ENCODE measurements at places on chromosomes 5 and 9. TPM values are rescaled to one million over a fixed set of nuclear protein-coding genes. Genes with fewer than 3 reads are reported as not detected.

- no peak for DNase-seq
These were observed 435.5 kb downstream of the CAAP1 start for GRCh38 chr9:26457151-26457550.

DNA sequence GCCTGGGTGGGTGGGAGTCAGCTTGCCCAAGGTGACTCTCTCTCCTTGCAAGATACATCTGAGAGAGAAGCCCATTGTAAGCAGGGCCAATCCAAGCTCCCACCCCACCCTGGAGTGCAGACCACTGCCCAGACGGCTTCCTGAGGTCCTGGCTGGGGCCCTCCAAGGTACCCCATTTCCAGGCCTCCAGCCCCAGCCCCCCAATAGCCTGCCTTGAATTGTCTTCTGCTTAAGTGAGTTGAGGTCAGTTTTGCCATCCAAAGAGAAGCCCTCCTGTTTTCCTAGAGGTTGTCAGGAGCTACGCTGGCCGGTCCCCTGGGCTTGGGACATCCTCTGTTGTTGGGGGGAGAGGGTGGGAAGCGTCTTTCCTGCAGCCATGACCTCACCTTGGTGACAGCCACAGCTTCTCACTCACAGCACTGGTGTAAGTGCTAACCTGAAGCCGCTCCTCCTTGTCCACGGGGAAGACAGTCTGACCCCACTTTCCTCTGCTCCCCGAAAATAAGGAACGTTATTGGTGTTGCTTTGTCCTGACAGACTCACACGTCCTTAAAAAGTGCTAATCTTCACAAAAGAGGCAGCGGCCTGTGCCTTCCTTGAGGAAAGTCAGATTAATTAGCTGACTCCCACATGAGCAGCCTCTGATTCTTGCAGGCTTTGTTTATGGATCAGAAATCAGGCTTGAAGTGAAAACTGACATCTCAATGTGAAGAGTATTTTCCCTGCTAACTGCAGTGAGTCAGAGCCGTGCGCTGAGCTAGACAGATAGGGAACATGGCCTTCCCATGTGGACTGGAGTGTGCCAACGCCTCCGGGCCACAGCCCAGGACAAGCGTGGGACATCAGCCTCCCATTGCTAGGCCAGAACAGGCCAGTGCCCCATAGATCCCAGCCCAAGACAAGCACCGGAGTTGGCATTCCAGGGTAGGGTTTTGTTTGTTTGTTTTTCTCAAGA, 52.3 kb downstream of the ADAMTS2 start:
- no peak for DNase-seq

DNA sequence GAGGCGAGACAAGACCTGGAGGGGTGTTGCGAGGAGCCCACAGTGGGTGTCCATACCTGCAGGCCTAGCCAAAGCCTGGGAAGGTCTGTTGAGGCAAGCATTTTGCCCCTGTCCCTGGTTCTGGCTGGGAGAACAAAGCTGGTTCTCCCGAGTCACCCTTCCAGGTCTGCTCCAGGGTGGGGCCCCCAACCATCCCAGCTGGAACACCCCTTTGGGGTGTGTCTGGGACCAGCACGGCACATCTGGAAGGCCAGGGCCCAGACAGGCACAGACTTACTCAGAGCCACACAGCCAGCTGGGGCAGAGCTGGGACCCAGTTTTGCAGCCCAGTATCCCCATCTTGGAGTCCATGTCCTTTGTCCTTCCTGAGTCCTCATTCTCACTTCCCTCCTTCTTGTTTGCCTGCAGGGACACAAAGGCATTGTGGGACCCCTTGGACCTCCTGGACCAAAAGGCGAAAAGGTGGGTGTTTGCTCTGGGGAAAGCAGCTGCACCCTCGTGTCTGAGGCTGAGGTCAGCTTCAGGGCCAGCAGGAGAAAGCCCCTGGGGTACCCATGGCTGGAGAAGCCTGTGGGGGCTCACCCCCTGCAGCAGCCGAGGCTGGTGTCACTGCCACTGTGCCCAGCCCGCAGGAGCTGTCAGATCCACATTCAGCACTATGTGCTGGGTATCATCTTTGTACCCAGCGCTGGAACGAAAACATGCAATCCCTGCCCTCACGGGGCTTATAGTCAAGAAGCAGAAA, 38.4 kb upstream of the ORM1 start:
- peak; percentile 13 for DNase-seq

DNA sequence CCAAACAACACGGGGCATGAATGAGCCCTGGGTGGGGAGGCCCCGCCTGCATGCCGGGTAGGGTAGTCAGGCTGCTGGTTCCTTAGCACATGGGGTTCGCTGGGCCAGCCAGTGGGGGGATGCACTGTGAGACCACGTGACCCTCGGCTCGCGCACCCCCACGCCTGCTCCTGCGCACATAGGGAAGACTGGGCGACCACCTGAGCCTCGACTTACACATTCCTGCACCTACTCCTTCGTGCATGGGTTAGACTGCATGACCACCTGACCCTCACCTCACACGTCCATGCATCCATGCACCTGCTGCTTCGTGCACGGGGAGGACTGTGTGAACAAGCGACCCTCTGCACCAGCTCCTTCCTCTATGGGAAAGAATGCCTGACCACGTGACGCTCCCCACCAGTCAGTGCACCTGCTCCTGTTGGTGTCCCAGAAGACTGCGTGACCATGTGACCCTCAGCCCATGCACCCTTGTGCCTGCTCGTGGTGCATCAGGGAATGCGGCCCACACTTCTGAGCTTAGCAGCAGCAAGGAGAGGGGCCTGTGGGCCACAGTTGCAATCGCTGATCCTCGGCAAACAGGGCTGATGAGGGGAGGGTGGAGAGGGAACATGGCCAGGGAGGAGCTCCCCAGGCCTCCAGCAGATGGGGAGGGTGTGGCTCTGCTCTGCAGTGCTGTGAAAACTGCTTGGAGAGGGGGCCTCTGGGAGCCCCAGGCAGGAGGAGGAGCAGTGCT, 18.1 kb downstream of the LPCAT1 start:
- peak; percentile 77 for DNase-seq

DNA sequence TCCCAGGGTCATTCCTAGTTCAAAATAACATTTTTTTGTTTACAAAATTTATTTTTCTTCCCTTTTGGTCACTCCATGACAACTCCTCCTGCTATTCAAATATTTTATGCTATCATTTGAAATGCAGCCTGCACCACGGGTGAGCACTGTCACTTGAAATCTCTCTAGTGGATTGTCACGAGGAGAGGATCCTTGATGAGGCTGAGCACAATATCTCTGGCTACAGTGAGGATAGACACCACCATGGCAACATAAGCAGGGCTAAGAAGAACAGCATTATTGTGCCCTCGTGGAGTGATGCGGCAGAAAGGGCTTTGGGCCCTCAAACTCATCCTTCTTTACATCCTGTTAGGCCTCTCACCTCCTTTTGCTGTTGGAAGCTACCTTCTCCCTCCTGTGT, 321.9 kb downstream of the RAB3C start:
- no peak for DNase-seq

DNA sequence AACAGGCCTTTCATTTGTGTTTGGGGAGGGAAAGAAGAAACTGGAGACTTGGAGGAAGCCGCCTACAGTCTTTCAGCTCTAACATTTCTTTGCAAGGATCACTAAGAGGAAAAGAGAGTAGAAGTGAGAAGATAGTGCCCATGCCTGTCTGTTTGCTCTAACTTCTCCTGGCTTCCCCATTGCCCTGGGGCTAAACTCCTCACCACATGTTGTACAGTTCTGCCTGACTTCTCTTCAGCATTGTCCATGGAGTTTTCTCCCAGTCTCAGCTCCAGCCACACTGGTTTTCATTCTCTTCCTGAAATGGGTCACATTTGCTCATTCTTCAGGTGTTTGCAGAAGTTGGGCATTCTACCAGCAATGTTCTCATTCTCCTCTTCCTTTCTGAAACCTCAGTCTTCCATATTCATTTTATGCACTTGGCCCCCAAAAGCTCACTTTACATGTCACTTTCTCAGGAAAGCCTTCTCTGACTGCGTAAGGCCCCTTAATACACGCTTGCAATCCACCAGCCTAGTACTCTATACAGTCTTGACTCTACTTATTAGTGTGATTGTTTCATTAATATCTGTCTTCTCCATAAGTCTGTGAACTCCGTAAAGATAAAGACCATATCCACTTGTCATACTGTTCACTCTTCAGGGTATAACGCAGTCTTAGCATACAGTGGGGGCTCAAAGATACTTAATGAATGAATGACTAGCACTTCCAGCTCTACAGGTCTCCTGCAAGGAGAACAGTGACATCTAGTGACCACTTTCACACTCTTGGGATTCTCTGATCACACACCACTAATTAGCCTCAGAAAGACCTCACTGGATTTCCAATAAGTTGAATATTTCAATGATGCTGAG, 40.2 kb upstream of the TRIM32 start:
- DNase-seq, result peak; percentile 50

Gene GAS1
- 86.5 TPM for total RNA-seq

Gene PCDHGA5
- total RNA-seq, result 2.3 TPM
